ENCODE measurements at places on chromosomes 16 and 17.

DNA sequence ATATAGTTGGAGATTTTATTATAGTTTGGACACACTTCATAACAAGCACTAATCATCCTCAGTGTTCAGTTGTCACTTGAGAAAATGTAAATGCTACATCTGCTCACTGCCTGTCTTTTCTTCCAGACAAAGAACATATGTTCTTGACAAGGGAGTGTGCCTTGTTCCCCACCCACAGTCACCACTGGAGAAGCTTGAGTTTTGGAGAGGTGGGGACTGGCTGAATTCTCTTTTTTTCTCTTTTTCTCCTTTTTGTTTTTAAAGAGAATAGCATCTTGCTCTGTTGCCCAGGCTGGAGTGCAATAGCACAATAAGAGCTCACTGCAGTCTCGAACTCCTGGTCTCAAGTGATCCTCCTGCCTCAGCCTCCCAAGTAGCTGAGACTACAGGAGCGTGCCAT lies 15.5 kb downstream of the RPRML start:
- no peak for DNase-seq

GRCh38 chr16:5330058-5330457 lies 232.5 kb upstream of the EEF2KMT start:
- DNase-seq: no peak

GRCh38 chr17:70622368-70623260 lies 453.3 kb downstream of the KCNJ2 start:
- no peak for DNase-seq

DNA sequence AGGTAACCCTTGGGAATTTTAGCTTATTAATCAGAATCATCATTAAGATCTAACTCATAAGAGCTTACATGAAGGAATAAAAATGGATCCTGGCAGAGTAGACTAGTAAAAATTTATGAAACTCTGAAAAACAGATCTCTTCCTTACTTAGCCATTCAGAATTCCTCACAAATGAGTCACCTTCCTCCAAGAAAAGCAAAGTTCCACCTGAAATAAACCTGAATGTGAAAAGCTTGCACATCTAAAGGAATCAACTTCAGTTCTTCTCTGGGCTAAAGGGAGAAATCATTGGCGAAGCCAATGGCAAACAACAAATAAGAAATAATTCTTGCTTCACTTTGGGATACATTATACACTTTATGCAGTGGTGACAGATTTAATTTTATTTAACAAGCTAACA lies 22.7 kb downstream of the MYO1D start:
- no peak for DNase-seq

DNA sequence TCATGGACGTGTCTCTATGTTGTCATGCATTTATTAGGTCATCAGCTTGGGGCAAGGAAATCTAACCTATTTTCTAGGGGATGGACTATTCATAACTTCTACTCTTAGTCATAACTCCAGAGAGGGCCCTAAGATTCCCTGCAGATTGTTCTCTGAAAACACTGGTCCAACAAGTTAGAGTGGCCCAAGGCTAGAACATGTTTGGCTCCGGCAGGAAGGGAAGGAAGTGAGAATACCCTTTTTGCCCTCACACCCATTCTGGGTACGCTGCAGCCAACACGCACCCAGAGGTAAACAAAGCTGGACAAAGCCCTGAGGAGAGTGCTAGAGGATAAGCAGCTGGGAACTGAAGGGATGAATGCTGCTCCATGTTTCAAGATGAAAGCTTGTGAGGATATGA lies 9.9 kb downstream of the C16orf86 start:
- DNase-seq: no peak

- DNase-seq: no peak
Observed at GRCh38 chr17:6893382-6894205, 62.1 kb upstream of the TEKT1 start.

All from CD4-positive, alpha-beta T cell treated with Interferon gamma for 1 hour (primary cell).